LoVo (cell line): ENCODE measurements at places on chromosomes 7 and 10.

GRCh38 chr7:10973942-10974911 lies 555 bp downstream of the PHF14 start:
- peak; percentile 38 for DNase-seq

DNA sequence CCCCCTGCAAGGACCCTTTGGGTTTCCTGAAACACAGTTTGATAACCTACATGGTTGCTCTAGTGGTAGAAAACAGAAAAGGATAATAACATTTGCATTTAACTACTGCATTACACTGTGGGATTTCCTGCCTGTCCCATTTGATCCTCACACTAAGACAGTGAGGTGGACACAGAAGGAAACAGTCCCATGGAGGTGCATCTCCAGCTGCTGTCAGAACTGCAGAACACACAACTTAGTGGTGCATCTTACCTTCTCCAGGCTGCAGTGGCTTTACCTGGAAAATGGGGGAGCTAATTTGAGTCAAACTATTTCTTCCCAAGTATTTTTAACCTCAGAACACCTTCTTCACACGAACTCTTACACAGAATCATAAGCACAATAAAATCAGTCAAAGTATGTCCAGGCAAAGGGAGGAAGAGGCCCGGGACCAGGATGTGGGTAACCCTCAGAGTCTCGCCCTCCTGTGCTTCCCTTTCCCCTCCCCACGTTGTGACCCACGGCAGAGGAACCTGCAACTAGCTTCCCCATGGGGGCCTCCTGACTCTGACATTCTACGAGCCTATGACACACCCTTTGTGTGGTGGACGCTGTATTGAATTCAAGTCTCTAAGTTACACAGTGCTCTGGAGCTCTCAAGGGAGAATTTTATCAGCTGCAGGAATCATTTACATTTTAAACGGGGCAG lies 33.7 kb downstream of the SCRN1 start:
- no peak for DNase-seq

- no peak for DNase-seq
These were observed 132.3 kb downstream of the THSD7A start for GRCh38 chr7:11699666-11700065.

DNA sequence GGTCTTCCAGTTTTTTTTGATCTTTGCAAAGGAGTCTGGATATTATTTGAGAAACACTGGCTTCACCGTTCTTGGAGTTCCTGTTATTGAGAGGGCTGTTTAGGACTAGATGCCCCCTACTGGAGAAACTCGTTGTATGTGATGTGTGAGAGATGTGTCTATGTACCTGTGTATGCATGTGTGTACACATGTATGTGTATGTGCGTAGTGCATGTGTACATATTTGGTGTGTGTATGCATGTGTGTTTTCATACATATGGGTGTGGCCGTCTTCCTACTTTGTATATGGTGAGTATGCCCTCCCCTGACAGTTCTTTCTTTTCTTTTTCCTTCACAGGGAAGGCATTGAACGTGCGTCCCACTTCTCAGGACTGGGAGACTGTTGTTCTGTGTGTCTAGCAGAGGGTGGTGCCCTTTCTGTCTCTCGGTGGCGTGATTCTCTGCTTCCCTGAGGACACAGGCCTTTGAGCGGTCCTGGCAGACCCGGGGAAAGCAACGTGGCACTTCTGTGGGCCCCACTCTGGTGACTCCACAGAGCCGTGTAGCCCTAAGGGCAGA lies 3.0 kb upstream of the CALHM3 start:
- peak; percentile 30 for DNase-seq

DNA sequence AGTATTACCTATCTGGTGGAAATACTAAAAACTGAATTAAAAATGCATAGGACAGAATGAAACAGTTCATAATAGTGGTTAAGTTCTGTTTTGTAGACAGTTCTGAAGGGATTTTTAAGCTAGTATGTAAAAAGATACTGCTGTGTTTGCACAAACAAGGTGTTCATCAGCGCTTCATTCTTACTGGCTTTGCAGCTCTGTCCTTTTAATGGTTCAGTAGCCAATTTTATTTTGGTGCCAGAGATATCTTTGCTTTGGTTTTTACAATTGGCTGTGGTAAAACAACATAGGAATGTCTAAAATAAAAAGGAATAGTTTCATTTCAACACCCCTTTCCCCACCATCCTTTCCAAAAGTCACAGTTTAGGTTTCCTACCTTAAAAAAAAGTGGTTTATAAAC lies 33.0 kb downstream of the STAM start:
- DNase-seq: no peak

- no peak for DNase-seq
These were observed 603 bp downstream of the ADRA2A start for GRCh38 chr10:111077479-111077784.

- no peak for DNase-seq
These were observed 753.8 kb downstream of the AUTS2 start for GRCh38 chr7:70352088-70352487.

GRCh38 chr10:97939446-97939990 lies 89.9 kb downstream of the GOLGA7B start:
- DNase-seq: no peak

- DNase-seq: no peak
These were observed 22.8 kb downstream of the ANTXRL start for GRCh38 chr10:46309511-46310142.

- no peak for DNase-seq
These were observed 438.7 kb upstream of the NRP1 start for GRCh38 chr10:33773253-33773573.

DNA sequence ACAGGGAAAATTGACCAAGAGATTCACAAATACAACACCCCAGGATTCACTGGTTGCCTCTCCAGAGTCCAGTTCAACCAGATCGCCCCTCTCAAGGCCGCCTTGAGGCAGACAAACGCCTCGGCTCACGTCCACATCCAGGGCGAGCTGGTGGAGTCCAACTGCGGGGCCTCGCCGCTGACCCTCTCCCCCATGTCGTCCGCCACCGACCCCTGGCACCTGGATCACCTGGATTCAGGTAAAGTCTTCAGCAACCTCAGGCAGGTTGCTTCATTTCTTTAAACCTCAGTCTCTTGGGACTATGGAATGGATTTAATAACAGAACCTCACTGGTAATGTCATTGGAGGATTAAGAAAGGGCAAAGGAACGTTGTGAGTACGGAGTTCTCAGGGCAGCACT lies 206.9 kb upstream of the C7orf33 start:
- no peak for DNase-seq

GRCh38 chr10:103837370-103838069 lies 17.9 kb downstream of the SH3PXD2A start:
- DNase-seq: no peak

DNA sequence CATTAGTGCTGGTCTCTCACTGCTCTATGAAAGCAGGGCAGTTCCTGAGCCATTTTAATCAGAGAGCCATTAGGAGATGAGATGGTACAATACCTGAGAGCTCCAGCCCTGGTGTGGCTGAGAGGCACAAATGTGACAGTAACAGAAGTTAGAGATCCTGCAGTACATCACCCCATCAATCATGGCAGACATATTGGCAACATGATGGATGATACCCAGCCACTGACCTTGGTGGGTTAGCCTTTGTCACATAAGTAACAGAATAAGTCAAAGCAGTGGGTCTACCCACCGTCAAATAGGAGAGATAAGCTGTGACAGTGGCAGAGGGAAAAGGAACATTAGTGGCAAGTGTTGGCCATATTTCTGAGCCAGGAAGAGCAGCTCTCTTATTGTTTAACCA lies 53.3 kb upstream of the NXPH1 start:
- DNase-seq: no peak

DNA sequence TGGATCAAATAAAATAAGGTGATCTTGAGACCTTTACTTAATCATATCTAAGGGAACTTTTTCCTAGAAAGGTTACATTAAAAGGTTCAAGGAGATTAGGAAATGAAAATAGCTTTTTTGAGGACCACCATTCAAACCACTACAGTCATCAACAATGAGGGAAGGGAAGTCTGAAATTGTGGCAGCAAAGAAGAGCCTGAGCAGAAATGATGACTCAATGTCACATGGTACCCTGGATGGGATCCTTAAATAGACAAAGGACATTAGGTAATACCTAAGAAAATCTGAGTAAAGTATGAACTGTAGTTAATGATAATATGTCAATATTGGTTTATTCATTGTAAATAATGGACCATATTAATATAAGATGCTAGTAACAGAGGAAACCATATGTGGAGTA lies 236.0 kb downstream of the SEMA3D start:
- no peak for DNase-seq

GRCh38 chr7:5093948-5094347 lies 48.3 kb downstream of the RBAK start:
- DNase-seq: no peak

GRCh38 chr7:152989889-152990380 lies 230.4 kb downstream of the ACTR3B start:
- DNase-seq: no peak

GRCh38 chr7:38796626-38797501 lies 112.1 kb downstream of the VPS41 start:
- peak; percentile 66 for DNase-seq

DNA sequence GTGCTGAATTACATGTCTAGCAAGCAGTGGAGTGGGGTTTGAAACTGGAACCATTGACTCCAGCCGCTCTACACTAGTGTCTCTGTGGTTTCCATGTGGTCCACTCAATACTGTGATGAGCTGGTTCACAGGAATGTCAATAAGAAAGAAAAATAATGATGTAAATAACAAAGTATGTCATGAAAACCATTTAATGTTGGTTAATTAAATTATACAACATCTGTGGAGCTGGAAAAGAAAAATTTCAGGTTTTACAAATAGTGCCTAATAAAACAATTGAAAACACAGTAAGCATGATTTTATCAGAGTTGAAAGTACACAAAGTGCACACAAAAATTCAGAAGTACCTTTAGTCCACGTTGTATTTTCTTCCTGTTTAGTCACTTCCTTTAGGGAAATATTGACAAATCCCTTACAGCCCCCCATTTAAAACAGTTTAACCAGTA lies 28.7 kb upstream of the NAMPT start:
- peak; percentile 36 for DNase-seq

DNA sequence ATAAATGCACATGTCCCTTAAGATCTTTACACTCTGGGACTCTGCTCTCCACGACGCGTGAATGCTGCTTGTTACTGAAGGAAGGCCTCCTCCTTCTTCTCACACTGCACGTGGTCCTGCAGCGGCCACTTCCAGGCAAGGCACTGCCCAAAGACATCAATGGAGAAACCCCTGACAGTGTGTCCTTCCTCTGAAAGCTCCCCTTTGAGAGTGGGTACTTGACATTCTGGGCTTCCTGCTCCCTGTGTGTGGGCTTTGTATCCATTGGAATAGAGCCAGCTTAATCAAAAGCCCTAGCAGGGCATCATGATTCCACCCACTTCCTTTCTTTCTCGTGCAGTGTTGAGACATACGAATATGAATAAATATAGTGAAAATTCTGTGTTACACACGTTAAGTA lies 69.7 kb upstream of the STK17A start:
- no peak for DNase-seq

GRCh38 chr7:148437043-148437442 lies 153.5 kb upstream of the C7orf33 start:
- no peak for DNase-seq

- DNase-seq: no peak
These were observed 30.6 kb downstream of the POR start for GRCh38 chr7:75945297-75946168.

- DNase-seq: no peak
These were observed 5.1 kb downstream of the ZNF680 start for GRCh38 chr7:64557601-64558322.

GRCh38 chr7:27600247-27600646 lies 62.4 kb downstream of the HIBADH start:
- DNase-seq: no peak

DNA sequence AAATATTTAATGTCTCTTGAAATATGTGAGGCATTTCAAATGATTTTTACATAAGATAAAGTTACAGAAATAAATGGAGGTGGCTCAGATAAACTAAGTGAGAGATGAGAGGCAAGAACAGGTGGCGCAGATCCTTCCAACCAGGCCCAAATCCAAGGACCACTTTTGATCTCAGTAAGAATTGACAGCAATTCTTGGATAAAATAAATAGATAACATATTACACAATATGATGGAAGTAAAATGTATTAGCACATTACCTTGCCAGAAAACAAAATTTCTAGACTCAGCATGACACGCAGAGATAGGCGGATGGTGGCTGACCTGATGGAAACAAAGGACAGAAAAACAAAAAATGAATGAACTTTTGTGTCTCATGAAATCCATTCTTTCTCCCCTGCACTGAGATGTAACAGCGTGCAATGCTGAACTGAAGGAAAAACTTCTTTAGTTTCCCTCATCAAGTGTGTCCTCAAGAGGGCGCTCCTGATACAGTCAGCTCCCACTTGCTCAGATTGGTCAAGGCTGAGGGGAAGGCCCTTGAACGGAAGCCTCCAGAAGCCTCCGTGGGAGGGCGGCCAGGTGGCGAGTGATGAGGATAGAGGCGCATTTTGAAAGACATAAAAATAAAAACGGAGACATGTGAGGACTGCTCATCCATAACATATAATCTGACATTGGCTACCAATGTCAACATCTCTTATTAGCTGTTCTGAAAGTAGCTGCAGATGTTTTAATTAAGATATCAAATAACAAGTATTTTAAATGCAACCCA lies 62.8 kb upstream of the GSDME start:
- DNase-seq: peak; percentile 73

DNA sequence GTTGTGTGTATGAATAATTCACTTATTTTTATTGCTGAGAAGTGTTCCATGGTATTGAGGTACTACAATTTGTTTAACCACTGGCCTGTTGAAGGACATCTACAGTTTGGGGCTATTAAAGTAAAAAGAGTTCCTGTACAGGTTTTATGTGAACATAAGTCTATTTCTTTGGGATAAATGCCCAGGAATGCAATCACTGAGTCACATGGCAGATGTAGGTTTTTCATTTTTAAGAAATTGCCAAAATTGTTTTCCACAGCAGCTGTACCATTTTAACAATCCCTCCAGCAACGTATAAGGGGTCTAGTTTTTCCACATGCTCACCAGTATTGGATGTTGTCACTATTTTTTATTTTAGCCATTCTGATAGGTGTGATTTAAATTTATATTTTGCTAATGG lies 243.9 kb downstream of the TNS3 start:
- DNase-seq: no peak

DNA sequence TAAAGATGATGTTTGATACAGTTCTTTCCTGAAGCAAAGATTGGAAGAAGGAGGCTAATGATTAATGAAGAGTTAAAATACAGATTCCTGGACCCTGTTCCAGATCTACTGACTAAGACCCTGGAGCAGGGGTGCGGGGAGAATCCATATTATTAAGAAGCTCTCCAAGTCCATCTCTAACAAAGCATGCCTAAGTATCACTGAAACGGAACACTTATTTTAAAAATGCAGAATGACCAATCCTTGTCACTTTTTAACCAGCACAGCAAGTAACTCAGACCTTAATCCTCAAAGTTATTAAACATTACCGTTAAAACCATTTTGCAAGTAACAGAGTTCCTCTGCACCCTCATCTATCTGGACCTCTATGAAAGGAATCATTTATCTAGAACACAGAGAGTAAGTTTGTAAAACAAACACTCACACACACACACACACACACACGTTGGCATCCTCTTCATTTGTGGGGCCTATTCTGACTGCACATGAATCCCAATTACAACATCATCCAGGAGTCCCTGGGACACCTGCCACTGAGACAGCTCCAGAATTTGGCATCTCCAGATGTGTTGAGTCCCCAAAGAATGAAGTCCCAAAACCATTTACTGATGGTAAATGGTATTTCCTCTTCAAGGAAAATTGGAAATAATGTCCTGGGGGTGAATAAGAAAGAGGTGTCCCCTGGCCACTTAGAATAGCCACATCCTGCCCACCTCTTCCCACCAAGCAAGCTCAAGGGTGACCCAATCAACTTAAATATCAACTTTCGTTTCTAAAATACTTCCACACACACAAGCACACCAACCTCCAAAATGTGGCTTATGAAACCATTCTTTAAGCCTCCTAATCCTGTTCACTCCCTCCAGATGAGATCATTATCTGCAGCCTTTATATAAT lies 117.5 kb downstream of the PARD3 start:
- no peak for DNase-seq
